ENCODE measurements at places on chromosomes 3 and 15.

DNA sequence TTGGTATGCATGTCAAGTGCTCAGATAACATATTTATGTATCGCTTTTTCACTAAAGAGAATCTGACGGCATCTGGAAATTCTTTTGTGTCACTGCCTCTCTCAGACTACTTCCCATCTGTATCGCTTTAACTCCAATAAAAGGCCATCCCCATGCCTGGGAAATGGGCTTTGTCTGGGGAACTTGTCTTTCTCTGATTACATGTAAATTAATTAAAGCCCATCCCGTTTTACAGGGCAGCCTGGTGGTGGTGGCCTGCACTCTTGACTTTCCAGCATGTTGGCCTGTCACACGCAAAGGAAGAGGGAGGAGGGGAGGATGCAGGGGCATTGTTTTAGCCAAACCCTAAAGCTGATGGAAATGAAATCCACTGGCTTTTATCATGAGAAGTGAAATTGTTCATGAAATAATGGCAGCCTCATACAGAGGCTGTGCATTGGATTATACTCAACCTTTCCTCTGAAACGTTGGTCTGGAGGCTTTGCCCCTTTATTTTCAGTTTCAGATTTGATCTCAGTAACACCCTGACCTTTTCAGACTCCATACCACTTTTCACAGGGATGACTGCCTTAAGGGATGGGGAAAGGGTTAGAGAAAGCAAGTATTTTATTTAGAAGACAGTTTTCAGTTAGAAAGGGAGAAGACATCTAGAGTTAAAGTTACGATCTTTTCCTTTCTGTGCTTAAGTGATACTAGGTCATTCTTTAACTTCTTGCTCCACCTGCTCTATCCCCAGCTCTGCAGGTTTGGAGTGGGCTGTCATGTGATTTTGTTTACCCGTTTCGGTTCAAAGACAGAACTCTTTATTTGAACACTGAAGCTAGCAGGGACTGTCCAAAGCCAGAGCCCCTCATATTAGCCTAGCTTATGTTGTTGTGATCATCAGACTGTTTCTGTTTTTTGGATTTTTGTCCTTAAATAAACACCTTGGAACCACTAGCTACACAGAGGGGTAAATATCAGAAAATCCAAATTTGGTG lies 94.6 kb upstream of the CTDSPL start:
- no peak for DNase-seq

DNA sequence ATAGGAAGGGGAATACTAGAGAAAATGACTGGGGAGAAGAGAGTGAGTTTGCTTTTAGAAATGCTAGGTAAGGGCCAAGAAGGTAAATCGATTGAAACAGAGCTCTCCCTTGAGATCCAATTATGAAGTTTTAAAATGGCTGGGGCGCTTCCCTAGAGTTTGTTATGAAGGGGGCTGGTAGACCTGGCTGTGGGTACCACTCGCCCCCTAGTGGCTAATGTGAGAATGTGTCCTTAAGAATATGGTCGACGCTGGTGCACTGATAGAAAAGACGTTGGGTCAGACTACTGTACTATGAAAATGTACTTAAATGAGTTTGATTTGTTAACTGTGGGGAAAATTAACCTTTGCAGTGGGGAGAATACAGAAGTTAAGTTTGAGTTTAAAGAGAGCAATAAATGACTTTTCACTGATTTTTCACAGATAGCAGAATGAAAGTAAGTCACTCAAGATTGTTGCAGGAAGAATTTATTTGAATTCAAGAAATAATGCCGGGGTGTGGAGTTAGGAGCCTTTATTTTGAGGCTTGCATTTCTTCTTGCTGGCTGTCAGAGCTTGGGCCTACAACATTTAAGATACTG lies 9.2 kb downstream of the TMPRSS7 start:
- DNase-seq, result peak; percentile 20

DNA sequence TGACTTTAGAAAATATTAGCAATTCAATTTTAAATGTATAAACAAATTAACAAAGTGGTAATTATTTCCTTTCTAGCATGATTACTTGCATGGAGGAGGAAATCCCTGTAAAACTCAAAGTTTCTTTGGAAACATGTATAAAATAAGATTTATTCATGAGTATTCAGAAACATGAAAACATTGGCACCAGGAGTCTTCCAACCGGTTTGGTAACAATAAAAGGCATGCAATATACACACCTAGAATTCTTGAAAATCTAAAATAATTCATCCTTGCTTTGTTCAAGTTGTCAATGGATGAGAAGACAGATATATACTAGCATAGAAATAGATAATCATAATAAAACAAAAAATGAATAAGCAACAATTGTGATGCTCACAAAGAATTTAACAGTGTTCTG lies 76.4 kb downstream of the ZPLD1 start:
- DNase-seq, result no peak

DNA sequence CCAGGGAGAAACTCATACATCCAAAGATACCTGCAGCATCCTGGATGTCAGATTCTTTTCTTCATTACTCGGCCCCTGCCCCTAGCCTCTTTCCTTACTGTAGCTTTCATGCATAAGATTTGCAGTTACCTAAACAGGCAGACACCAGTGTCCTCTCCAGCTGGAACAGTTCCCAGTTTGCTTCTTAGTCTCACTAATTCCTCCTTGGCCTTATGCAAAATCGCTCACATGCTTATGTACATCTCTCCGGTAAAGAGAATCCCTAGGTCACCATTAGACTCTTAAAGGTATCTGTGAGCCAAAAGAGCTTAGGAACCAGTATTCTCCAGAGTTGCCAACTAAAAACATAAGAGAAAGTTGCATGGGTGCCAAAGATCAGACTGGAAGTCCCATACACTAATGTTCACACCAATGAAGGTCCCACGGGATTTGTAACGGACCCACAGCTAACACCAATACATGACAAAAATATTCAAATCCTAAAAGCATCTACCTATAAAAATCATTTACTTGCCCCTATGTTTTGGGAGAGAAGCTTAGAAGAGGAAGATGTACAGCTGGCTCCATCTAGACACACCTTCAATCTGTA lies 66.6 kb downstream of the CBLB start:
- no peak for DNase-seq

GRCh38 chr15:43270113-43270665 lies 3.5 kb upstream of the TGM5 start:
- no peak for DNase-seq

GRCh38 chr15:75089456-75090387 lies 66.3 kb downstream of the PPCDC start:
- DNase-seq, result no peak

GRCh38 chr3:189687475-189687874 lies 56.3 kb downstream of the TP63 start:
- no peak for DNase-seq

- no peak for DNase-seq
Measured at GRCh38 chr3:71281280-71281679, 302.2 kb downstream of the FOXP1 start.

All from stimulated activated naive B cell treated with anti-CD40 and anti-IgM and Interleukin-4, amounts not matched to agents 10 μg/mL and 1 μg/mL and 100 μg/mL, for 72 hours (primary cell).